Stimulated activated CD8-positive, alpha-beta memory T cell treated with anti-CD3 and anti-CD28 coated beads, Interleukin-7, amount 100 ng/mL, for 1 hour (primary cell): ENCODE measurements at places on chromosomes 11 and 22.

GRCh38 chr11:2306452-2306823 is 4.6 kb downstream of the TSPAN32 start:
- DNase-seq: no peak

DNA sequence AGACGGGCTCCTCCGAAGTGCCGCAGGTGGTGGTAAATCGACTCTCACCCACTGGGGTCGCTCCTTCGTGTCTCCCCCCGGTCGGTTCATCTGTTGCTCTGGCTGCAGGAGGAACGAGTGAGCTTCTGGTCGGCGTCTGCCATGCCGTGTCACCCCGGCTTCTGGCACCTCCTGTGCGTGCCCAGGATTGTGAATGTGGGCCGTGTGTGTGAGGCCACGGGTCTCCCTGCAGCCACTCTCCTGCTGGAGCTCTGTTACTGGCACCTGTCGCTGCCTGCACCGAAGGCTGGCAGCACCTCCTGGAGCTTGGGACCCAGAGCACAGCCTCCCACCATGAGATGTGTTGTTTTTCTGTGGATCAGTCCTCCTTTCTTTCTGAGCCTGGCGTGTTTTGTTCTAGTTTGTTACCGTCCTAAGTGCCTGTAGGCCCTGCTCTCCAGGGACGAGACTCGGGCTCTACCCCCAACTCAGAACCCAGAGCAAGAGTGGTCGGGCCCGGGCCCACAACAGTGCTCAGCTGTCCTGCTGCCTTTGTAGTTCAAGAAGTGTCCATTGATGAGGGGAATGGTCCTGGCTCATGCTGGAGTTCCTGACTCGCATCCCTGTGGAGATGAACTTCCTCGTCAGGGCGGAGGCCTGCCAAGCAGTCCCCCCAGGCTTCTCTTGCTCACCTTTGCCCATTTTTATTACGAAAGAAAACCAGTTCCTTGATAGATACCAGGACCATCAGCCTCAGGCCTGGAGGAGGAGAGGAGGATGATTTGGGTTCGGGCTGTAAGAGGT is 66.6 kb downstream of the MED15 start:
- no peak for DNase-seq

GRCh38 chr11:41826085-41826484 is 366.6 kb upstream of the LRRC4C start:
- no peak for DNase-seq

GRCh38 chr11:71434576-71435130 is 13.5 kb downstream of the DHCR7 start:
- DNase-seq: no peak

DNA sequence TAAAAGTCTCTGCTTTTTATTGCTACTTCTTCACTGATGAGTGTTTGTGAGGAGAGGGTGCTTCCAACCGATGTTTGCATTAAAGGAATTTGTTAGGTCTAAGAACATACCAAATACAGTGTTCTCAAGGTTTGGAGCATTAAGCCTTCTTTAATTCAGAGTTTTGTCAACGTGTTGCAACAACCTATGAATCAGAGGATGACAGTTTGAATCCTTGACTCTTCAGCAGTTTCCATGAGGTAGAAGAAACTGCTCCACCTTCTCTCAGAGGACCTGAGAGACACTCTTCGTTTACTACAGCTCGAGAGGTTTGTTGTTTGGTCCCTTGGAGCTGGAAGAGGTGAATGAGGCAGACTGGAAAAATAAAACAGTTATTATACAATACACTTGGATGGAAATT is 55.7 kb downstream of the NCAM1 start:
- no peak for DNase-seq

DNA sequence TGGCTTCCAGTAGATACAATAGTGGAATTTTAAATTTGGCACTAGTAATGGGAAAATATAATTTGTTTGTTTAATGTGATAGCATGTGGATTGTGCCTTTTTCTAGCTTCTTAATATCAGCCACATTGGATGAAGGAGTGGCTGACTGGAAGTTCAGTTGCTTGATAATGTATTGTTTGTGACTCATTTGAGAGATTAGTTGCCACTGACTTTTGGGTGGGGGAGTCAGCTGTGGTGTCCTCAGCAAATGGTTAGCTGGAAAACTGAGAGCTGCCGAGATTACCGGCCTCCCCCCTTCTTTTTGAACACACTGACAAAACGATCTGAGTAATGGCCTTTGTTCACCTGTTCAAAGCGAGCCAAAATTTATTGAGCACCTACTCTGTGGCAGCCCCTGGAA is 5.5 kb downstream of the JAM3 start:
- no peak for DNase-seq

DNA sequence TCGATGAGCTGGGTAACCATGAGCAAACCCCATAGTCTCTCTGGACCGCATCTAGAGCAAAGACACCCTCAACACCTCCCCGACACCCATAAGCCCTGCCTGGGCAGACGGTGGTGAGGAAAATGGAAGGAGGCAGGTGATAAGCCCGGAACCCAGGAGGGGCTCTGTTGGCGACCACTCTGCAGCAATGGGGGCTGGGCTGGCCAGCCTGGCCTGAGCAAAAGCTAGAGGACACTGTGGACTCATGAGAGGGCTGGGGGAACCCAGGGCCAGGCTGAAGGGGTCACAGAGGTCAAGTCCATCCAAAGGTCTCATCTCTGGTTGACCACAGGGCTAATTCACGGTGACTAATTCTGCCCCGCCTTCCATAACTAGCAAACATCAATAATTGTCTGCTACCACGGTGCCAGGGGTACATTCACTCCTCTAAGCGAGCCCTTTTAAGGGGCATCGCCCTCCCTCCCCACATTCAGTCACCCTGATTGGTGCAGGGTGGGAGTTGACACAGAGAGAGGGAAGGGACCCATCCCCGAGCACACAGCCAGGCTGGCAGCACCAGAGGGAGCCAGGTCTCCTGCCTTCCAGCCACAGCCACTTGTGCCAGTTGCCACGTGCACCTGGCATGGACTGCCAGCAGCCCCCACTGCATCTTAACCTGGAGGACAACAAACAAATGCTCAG is 4.0 kb downstream of the PYGM start:
- no peak for DNase-seq

- DNase-seq: no peak
Measured at GRCh38 chr11:122811721-122812120, 26.6 kb upstream of the CRTAM start.

DNA sequence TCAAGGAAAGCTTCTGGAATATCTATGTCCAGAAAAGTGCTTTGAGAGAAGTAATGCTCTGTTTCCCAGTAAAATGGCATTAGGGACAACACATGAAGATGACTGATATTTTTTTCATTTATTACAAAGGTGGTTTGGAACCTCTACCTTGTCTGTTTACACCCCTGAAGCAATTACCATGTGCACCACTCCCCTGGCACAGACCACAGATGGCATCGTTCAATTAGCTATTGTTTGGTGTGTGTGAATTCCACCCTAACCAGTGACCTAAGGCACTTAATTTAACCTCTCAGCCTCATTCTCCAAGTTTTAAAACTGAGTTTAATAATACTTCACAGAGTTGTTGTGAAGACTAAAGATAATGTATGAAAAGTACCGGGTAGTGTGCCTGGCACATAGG is 127.6 kb upstream of the BMAL1 start:
- no peak for DNase-seq

DNA sequence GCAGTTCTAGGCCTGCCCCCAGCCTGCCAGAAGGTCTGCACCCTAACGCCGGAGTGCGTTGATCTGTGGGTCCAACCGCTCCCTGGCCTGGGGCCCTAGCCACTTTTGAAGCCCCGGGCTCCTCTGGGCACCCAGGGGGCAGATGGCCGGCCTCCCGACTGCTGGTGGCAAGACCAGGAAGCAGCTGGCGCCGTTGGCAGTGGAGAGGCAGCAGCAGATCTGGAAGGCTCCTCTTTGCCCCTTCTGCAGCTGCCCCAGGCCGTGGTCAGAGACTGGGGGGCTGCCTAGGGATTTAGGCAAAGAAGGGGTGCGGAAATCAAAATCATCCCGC is 445 bp upstream of the VWCE start:
- DNase-seq: no peak

DNA sequence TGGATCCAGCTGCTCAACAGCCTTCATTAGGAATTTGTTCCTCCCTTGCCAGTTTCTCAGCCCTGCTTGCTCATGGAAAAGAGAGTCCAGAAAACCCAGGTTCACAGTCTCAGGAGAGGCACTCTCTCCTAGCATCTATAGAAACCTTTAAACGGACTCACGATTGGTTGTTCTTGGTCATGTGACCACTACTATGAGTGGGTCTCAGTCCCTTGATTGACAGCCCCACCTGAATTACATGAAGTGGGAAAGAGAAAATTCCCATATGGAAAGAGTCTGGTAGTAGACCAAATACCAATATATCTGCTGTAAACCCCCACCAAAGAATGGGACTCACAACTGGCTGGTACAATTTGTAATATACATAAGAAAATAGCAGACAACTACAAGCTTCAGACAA is 54.4 kb downstream of the COMMD9 start:
- DNase-seq: no peak

GRCh38 chr11:24373516-24373915 is 123.3 kb upstream of the LUZP2 start:
- DNase-seq: no peak

- no peak for DNase-seq
Measured at GRCh38 chr11:115705200-115705599, 201.0 kb upstream of the CADM1 start.

- DNase-seq: no peak
Measured at GRCh38 chr11:122780296-122780949, 57.9 kb upstream of the CRTAM start.

- DNase-seq: no peak
Measured at GRCh38 chr22:37018815-37019308, 385 bp downstream of the TST start.

DNA sequence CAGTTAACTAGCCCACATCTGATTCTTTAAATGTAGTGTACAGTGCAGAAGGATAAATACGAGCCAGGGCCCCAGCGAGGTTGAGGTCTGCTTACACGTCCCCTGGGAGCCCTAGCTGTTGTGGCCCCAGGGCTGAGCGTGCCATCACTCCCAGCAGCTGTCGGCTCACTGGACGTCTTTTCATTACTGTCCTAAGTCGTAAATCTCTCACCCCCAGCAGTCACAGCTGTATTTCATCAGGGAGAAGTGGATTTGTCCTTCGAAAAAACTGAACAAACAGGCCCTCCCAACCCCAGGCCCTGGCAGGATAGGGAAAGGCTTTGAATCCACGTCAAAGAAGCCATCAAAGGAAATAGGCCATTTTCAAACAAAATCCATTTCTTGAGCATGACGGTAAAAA is 110.4 kb upstream of the CSNK2A3 start:
- no peak for DNase-seq

- no peak for DNase-seq
Measured at GRCh38 chr11:112612250-112612849, 348.9 kb upstream of the NCAM1 start.

GRCh38 chr11:102497061-102497460 is 33.5 kb downstream of the MMP7 start:
- DNase-seq: no peak

DNA sequence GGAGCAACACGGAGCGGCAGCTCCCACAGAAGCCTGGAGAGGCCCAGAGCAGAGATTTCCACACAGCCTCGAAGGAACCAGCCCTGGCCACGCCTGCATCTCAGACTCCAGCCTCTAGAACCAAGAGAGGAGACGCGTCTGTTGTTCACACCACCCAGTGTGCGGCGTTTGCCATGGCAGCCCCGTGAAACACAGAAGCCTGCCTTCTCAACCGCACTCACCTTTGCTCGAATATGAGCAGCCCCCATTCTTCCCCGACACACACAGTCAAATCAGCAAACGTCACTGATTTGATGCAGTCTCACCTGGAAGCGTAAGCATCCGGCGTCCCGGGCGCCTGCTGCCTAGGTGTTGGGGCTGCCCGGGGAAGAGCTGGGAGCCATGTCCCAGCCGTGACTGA is 14.2 kb upstream of the TALDO1 start:
- no peak for DNase-seq

GRCh38 chr11:77144196-77144856 is 16.3 kb downstream of the MYO7A start:
- no peak for DNase-seq

GRCh38 chr11:69734367-69734766 is 30.5 kb upstream of the FGF19 start:
- DNase-seq: no peak

DNA sequence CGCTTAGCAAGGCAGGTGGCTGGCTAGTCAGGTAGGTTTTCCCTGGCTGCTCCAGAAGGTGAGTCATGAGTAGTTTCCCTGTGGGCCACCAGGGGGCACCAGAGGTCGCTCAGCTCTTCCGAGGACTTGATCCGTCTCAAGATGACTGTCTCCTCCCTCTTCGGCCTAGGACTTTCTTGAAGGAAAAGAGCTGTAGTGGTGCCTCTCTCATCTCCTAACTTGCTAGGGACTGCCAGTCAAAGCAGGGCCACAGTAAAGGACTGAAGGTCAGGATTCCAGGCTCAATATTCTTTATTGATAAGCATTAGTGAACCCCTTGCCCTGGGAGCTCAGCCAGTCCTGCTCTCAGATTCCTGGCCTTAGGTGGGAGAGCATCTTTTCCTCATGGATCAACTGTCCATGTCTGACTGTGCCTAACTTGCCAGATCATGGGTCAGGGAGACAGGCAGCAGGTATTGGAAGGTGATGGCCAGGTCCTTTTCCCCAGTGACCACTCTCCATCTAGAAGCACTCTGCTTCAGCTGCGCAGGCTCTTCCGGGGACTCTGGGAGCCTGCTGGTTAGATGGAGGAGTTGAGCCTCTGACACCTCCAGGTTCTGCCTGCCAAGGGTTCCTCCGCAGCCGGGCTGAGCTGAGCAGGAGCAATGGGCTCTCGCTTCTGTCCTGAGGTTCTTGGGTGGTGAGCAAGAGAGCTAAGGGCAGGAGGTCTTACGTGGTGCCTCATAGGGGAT is 1.9 kb downstream of the POLD4 start:
- peak; percentile 38 for DNase-seq

GRCh38 chr22:46090036-46090591 is 60.2 kb upstream of the PPARA start:
- no peak for DNase-seq

DNA sequence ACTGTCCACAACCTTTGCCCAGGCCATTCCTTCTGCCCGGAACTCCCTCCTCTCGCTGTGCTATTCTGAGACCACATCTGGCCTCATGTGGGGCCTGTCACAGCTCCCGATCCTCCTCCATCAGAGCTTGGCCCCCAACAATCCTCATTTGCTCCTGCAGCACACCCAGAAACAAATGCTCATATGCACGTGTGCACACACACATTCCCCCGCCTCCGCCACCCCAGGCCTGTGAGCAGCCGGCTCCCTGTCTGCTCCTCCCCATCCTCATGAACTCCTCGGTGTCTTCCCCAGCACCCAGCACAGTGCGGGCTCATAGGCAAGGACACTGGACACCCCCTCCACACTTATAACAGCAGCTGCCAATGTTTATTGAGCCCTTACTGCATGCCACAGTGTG is 29.7 kb upstream of the PICK1 start:
- no peak for DNase-seq

DNA sequence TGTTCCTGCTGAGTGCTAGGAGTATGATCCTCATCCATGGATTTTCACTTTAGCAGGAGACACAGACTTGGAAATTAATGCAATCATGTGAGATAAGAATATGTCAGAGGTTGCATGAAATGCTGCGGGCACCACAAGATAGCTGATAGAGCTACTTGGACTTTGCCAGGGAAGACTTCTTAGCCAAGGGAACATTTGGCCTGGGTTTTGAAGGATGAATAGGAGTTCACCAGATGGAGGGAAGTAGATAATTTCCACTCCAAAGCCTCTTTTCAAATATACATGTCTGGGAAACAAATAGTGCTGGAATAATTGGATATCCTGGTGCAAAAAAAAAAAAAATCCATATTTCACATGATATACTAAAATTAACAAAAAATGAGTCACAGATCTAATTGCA is 44.2 kb downstream of the MYO18B start:
- no peak for DNase-seq

GRCh38 chr11:112777283-112777751 is 183.9 kb upstream of the NCAM1 start:
- DNase-seq: no peak
